ENCODE measurements at places on chromosomes 5 and 9.

DNA sequence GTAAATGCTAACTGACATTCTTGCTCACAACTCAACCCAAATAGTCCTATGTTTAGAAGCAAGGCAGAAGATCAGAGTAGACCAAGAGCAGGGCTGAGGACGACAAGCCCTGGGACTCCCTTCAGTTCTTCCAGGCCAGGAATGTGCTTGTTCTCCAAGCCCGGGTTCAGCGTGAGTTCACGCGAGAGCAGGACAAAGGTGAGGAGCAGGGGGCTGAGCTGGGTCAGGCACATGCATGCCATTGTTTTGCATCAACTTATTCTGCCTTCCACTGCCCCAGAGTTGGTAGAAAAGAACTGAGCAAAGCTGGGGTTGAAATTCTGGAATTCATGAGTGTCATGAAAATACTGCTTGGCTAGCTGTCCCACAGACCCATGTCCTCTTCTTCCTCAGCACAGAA, 206.5 kb downstream of the PAX5 start:
- no peak for DNase-seq

- DNase-seq: no peak
Observed at GRCh38 chr9:110104261-110104809, 103.6 kb downstream of the C9orf152 start.

GRCh38 chr9:133773889-133774655, 35.9 kb upstream of the SARDH start:
- no peak for DNase-seq

GRCh38 chr5:67053229-67053628, 143.4 kb downstream of the CD180 start:
- DNase-seq: no peak

DNA sequence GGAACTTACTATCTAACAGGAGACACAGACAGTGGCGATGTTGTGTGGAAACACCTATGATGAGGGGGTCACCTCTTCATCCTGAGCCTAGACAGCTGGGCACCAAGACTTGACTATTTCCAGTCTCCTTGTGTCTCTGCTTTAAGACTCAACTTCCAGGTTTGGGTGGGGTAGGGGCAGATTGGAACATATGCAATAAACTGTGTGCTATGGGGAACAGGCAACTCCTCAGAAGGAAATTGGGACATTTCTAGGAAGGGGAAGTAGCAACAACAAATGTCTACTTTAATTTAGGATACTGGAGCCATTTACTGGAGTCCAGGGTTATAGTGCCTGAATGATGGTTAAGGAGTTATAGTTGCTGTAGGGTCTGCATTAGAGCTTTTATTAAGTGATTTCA, 57.3 kb downstream of the FGF18 start:
- DNase-seq: no peak
